Activated naive CD4-positive, alpha-beta T cell treated with anti-CD3 and anti-CD28 coated beads, Interleukin-2, amount 50 U/mL, for 72 hours (primary cell): ENCODE measurements at places on chromosomes 1 and 21. TPM values are rescaled to one million over a fixed set of nuclear protein-coding genes. Genes with fewer than 3 reads are reported as not detected.

DNA sequence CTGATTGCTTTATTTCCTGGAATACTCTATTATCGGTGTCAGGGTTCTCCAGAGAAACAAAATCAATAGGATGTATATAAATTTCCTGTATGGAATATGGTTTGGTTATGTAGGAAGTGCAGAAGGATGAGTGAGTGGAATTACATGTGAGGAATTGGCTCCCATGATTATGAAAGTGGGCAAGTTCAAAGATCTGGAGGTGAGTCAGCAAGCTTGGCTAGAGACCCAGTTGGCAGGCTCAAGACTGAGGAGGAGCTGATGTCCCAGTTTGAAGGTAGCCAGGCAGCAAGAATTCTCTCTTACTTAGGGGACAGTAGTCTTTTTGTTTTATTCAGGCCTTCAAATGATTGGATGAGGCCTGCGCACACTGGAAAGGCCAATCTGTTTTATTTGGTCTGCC is 57.5 kb downstream of the MAP3K7CL start:
- no peak for DNase-seq

DNA sequence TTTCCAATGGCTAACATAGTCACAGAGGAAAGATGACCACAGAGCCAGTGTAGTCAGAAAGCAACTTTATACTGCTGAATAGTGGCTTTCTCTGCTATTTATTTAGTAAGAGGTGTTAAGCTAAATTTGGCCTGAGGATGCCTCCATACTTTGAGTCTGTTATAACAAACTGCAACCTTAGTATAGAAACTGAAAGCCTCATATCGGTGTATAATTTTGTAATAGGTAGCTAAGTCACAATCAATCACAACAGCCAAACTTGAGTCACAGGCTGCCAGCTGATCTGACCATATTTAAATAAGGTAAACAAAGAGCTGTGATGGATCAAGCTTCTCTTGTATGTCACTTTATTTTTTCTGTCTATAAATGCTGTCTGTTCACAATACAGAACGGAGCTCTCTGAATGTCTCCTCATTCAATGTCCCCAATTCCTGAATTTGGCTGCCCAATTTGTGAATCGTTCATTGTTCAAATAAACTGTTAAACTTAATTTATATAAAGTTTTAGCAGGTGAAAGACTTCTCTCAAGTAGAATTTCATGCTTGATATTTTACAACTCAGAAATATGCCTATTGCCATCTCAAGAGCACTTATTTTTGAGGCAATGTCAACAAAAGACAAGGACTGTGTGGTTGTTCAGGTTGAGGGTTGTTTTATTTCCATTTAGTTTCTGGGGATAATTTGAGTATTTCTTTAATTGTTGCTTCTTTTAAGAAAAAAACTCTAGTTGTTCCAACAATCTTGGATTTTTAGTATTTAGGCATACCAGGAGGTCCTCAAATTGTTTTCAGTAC is 339.7 kb upstream of the B3GALT2 start:
- DNase-seq: no peak

DNA sequence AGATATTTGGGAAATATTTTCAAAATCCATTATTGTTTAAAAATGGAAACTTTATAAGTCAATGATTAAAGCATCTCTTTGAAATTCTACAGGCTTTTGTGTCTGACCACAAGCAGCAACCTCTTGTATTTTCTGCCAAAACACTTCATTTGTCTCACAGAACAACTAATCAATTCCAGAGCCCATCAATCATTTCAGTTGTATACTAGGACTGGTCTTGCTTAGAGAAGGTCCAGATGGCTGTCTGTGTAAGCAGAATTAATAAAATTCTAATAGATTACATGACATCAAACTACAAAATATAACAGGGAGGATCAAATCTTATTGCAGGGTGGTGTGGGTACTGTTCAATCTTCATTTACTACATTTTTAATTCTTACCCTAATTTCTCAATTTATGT is 76.4 kb downstream of the ACBD6 start:
- DNase-seq: no peak

DNA sequence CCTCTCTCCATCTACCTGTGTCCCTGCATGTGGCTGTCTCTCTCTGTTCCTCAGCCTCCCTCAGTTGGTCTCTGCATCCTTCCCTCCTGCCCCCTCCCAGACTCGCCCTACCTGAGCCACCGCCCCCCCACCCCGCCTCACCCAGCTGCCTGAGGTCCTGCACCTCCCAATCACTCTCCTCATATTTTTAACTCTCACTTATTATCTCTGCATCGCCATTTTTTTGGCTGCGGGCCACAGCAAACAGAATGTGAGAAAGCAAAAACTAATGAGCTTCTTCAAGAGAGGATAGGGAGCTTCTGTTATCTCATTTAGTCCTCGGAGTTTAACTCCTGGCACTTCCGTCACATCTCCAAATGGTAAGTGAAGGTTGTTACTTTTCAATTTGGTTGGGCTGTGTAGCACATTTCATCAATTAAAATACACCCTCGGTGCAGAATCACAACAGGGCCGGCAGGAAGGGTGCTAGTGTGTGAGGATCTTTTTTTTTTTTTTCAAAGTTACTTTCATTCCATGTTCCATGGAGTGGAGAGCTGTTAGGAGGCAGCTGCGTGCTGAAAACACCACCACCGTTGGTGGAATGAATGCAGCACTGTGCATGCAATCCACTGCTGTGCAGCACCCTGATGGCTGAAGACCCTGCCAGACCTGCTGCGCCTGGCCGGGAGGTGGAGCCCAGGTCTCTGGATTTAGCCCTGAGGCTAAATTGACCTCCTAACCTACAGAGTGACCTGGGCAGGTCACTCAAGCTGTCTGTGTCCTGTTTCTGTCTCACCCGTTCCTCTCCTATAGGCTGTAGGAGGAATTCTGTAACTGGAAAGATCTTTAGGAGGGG is 157.2 kb upstream of the NFIA start:
- DNase-seq: no peak

- no peak for DNase-seq
These were observed 1173.6 kb downstream of the KCNT2 start for GRCh38 chr1:195434566-195435203.

The SPRR4 gene
- total RNA-seq: not detected

- DNase-seq: no peak
These were observed 88.0 kb downstream of the NR5A2 start for GRCh38 chr1:200115532-200115931.

The SAMD13 gene
- total RNA-seq: not detected

- no peak for DNase-seq
These were observed 118.0 kb upstream of the PLPPR4 start for GRCh38 chr1:99146129-99146848.

The CASQ2 gene
- total RNA-seq: not detected

The OR2L5 gene
- 0.16 TPM for total RNA-seq

DNA sequence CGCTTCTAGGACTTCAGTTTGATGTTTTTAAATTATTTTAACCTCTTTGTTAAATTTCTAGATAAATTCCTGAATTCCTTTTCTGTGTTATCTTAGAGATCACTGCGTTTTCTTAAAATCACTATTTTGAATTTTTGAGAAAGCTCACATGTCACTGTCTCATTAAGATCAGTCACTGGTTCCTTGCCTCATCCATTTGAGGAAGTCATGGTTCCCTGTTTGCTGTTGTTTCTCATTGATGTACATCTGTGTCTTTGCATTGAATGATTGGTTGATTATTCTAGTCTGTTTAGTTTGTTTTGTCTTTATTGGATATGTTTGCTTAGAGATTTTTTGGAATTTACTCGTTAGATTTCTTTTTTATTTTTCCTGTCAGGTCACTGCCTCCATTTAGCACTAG is 50.1 kb downstream of the CRP start:
- no peak for DNase-seq

The AGO4 gene
- 3.9 TPM for total RNA-seq

The ST6GALNAC3 gene
- 1.4 TPM for total RNA-seq

DNA sequence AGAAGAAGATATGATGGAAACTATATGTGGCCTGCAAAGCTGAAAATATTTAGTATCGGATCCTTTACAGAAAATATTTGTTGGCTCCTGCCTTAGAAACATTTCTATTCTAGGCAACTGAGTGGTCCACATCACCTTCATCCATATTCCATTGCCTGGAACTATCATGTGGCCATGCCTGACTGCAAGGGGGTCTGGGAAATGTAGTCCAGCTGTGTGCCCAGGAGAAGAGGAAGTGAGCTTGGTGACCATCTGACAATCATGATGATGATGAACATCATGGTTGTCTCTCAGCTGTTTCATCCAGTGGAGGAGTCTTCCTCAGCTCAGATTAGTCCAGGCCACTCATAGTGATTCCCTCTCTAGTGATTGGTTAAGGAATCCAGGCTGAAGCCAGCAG is 61.8 kb upstream of the IFNLR1 start:
- no peak for DNase-seq

GRCh38 chr1:185850366-185850765 is 116.2 kb downstream of the HMCN1 start:
- DNase-seq: no peak

The USP25 gene
- total RNA-seq: 32.7 TPM
